ENCODE measurements at places on chromosomes 13 and 19.

DNA sequence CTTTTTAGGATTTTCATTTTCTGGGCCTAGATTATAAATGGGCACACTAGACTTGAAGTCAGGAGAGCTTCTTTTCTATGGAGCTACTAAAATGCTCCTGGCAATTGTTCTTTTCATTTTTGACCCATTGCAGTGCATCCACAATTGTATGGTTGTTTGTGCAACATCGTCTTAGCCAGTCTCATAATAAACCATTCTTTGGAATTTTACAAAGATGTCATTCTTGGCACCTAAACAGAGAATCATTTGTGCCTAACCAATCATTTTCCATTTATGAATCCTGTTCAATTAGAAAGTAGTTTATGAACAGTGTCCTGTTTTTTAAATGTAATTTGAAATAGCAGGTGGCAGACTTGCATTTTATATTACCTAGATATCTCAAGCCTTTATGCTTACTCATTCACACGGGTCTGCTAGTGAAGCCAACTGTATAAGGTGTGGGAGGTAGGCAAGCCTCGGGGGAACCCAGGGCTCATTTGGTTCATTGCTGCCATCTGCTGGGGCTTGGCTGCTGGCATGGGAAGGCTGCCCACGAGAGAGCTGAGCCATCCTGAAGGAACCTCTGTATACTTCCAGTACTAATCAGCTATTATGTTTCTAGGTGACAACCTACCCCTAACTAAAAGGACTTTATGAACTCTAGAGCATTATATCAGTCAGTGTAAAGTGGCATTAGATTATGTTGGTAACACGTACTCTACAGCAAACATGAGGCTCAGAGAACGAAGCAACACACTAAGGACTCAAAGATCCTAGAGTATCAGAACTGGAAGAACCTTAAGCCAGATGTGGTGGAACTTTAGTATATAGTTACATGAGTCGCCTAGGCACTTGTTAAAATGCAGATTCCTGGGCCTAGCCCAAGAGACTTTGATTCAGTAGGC, 60.0 kb downstream of the TPT1 start:
- no peak for DNase-seq

DNA sequence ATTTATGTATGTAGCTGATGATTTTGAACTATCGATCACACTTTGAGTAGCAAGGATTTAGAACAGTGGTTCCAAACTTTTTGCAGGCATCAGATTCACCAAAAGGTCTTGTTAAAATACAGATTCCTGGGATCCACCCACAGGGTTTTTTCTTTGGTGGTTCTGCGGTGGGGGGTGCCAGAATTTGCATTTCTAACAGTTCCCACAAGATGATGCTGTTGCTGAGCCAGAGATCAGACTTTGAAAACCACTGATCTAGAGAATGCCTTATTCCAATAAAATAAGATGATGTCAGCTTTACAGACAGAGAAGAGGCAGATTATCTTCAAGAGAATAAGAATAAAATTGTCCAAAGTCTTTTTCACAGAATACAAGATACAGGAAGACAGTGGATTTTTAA, 80.9 kb upstream of the SHISA2 start:
- DNase-seq, result no peak

DNA sequence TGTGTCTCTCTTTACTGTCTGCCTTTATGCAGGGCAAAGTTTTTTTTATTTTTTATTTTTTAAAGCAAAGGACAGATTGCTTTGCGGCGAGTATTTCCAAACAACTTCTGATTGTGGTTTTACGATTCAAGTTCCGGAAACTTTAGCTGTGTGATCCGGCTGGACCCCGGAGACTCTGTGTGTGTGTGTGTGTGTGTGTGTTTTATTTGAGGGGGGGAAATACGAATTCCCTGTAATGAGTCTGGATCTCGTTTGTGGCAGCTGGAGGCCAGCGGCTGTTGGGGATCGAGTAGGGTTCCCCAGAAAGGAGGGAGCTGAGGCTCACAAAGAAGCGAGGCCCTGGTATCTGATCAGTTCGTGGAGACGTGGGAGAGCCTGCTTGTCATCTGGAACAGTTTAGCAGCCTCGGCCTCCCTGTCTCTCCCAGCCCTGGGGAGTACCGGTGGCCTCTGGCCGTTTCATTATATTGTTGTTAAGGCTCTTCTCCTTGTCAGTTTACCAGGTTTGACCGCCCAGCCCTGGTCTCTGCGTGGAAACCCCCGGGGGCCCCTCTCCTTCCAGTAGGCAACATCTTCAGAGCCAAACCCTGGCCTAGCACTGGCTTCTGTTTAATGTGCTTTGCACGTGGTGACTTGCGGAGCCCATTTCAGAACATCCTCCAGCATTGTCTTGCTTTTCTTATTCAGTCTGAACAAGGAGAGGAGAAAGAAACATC, 1.3 kb downstream of the FARP1 start:
- no peak for DNase-seq

- no peak for DNase-seq
Observed at GRCh38 chr19:35138305-35138892, at the start of gene FXYD1. TSS of gene FXYD1 (plus strand) at chr19:35138824. CDS start at chr19:35140080, 1,256 bp downstream.

DNA sequence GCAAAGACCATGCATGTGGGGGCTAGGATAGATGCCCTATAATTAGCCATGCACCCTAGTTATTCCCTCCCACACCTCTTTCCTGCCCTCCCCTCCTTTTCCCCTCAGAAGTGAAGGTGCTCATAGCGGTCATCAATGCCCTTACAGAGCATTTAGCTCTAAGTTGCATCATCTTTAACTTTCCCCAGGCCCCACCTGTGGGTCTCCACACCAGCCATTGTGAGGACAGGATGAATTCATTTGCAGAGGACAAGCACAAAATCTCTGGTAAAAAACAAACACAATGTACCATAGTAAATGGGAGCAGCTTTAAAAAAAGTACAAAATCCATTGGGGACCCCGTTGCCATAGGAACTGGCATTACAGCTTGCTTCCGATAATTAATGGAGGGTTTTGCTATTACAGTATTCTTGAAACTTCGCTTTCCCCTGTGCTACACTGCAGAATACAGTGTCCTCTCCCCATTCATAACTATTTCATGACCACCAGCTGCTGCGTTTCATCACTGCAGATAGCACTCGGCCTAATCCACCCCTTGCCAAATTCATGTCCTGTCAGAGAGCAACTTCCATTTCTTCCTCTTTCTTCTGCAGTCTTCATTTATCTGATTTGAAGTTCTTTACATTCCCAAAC, 110.5 kb downstream of the ZDHHC20 start:
- no peak for DNase-seq

DNA sequence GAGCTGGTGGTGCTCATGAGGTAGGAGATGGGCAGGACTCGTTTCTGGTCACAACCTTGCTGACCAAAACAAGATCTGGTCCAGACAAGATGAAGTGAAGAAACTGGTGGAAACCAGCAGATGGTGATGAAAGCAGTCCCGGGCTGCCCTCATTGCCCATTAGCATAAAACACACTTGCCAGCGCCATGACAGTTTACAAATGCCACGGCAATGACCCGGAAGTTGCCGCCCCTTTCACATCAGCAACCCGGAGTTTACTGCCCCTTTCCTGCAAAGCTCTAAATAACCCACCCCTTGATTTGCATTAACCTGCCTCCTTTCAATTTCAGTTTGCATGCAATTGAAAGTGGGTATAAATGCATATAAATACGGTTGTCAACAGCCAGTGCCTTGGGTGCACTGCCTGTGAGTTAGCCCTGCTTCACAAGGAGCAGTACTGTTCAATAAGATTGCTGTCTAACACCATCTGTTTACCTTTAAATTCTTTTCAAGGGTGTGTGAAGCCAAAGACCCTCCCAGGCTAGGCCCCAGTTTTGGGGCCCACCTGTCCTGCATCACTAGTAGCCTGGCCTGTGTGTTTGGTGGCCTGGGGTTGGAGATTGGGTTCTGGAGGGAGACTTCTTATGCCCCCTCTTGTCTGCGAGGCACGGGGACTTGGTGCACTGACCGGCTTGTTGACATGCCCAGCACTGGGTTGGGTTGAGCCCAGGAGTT, 38.8 kb downstream of the CHST8 start:
- no peak for DNase-seq

- no peak for DNase-seq
Observed at GRCh38 chr13:106377931-106378662, 157.4 kb downstream of the EFNB2 start.

DNA sequence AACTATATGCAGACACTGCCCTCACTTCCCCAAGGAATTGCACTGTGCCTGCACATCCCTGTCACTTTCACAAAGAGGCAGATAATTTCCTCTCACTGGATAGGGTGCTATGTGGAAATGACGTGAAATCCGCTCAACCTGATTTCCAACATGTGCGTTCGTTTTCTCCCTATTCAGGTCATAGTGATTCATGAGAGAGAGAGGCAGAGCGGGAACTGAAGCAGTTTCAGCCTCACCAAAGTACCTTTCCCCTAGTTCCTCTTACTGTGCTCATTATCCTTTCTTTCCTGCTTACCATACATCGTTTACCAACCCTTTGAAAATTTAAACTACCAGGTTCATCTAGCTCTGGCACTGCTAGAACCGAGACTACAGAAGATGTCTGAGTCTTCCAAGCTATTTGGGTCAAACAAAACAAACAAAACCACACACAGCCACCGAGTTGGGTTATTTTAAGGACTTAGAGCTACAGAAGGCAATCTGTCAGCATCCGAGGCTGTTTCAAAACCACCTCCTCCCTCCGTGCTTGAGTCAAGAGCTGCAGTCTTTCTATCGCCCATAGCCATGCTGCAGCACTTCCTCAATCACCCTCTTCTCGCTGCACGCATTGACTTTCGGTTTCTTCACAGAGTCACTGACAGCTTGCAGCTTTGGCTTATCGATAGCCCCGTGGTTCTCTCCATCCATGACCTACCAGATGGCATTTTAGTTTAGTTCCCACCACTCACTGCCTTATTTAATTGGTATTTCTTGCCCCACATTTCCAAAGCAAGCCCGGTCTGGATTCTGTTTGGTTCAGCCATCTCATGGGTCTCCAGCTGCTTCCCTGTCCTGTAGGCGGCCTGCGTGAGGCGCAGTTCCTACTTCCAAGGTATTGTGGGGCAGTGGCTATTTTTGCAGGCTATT, 1395.8 kb downstream of the EFNB2 start:
- peak; percentile 87 for DNase-seq

DNA sequence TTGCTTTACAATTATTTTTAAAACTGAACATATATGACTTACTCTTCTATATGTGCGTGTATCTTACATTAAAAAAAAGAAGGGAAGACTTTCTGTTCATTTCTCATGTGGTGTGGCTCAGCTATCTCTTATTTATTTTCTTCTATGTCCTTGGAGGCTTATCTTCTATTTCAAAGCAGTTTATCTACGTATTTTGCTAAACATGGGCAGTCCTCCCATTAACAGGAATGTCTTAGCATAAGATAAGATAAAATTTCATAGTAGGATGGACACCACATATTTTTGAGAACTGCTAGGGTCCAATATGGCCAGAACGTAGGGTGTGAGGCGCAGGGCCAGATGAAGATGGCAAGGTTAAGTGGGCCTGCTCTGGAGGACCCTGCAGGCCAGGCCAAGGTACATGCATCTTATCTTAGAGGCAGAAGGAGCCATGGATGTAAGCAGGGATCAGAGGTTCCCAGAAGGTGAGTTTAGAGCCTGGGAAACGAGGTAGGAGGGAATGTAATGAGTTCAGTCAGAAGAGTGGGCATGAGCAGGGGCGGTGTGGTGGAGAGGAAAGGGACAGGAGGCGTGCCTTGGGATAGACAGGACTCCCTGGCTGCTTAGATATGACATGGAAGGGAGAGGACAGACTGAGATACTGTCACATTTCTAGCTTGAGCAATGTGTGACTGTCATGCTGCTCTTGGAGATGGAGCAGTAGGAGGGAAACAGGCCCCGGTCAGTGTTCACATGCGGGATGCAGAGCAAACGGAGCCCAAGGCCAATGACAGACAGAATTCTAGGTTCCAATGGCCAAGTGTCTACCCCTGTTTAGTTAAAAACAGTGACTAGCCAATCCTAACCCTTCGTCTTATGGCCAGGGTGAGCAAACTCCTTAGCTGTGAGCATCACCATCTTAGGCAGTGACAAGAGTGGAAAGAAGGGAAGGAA, 68.6 kb upstream of the MEDAG start:
- no peak for DNase-seq

- DNase-seq, result no peak
Observed at GRCh38 chr19:45800070-45800553, 7.5 kb upstream of the DMWD start.

DNA sequence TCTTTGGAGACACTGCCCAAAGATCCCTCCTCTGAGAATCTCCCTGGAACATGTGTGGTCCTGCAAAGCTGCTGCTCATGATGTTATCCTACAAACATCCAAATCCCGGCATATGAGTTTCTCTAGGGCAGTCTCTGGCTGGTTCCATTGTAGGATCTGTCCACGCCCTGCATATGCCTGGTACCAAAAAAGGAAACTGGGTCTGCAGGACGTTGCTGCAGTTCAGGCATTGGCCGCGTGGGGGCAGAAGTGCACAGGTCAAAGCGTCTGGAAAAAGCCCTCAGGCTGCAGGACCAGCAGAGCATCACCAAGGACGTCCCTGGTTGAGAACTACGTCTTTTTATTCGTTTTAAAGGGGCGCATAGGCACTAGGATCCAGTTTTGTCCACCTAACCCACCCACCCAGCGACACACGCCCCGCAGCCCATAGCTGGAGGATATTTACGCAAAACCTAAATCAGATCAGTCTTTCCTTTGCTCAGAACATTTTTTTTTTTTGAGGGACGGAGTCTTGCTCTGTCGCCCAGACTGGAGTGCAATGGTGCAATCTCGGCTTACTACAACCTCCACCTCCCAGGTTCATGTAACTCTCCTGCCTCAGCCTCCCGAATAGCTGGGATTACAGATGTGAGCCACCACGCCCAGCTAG, 12.9 kb upstream of the ZNF564 start:
- peak; percentile 65 for DNase-seq

- no peak for DNase-seq
Observed at GRCh38 chr19:11295665-11296245, at the start of gene TSPAN16. TSS of gene TSPAN16 (plus strand) at chr19:11296160. CDS start at chr19:11296298, 138 bp downstream.

DNA sequence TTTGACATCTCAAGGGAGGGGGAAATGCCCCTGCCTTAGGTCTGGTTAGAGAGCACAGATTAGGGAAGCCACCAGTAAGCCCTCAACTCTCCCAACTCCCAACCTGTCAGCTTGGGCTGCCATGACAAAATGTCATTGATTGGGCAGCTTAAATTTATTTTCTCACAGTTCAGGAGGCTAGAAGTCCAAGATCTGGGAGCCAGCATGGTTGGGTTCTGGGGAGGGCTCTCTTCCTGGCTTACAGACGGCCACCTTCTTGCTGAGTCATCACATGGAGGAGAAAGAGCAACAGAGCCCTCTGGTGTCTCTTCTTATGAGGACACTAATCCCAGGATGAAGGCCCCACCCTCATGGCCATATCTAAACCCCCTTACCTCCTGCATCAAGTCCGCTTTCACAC, 24.2 kb downstream of the C19orf12 start:
- no peak for DNase-seq

DNA sequence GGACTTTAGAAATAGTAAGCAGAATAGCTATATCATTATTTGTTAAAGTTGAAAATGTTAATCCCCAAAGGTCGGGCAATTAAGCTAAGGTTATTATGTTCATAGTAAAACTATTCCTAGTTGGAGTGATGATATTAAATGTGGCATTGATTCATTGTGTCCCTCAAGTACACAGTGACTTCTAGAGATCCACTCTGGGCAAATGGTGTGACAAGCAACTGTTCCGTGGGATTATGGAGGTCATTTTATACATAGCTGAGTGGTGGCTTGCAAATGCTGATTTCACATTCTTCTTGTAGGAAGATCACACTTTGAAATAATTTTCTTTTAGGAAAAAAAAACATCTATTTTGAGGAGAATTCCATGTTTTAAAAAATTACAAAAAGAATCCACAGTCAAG, 317.8 kb downstream of the ATP8A2 start:
- no peak for DNase-seq

All from GM12878 (cell line).